Glomerular endothelial cell (primary cell): ENCODE measurements at places on chromosomes 13 and 19.

DNA sequence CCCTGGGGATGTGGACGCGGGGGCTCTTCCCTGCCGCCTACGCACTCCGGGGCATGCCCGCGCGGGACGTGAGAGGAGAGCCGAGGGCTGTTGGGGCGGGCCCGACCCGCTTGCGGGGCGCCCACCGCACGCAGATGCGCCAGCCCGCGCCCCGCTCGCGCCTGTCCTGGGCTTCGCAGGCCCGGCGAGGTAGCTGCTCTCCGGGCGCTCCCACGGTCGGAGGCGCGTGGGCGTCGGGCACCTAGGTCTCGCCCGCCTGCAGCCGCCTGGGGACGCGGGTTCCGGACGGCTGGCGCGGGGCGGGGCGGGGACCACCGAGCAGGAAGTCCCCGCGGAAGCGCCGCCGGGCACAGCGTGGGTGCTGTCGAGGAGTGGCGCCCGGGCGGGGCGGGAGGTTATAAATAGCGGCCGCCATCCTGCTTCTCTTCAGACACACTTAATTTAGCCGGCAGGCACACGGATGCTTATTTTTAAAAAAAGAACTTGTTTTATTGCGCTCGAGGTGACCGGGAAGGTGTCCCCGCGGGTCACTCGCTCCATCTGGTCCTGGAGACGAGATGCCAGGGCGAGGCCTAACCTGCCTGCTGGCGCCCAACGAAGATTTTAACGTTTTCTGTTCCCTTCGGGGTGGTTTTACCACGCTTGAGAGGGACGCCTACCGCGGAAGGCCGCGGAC lies 561 bp upstream of the GJA3 start:
- no peak for DNase-seq

- DNase-seq: no peak
These were observed 28.0 kb downstream of the SH3GL1 start for GRCh38 chr19:4372165-4373012.

DNA sequence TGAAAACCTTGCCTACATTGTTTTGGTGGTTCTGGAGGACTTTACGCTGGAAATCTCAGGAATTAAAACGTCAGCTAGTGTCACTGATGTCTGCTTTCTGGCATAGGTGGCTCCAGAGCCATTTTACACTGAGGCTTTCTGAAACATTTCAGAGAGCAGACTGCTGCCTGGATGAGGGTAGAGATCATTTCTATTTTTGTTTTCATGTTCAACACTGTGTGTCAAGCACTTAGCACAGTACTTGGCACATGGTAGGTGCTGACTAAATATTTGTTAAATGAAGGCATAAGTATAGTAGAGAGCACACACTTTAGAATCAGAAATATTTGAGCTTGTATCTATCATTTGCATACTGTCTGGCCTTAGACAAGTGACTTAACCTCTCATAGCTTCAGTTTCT lies 59.1 kb upstream of the FRY start:
- no peak for DNase-seq

GRCh38 chr13:44465318-44465717 lies 91.7 kb downstream of the SERP2 start:
- DNase-seq: no peak

- no peak for DNase-seq
These were observed 749.4 kb downstream of the UQCRFS1 start for GRCh38 chr19:28463493-28464053.

DNA sequence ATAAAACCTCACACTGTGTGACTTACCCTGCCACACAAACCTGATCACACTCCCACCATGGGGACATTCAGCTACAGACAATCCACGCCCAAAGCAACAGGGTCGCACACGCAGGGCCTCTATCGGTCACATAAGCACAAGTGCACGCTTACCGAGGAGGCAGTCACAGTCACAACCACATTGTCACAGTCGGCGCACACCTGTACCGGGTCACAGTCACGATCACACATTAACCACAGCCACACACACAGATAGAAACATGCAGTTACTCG lies 579 bp downstream of the ZNF566 start:
- no peak for DNase-seq

GRCh38 chr13:22812793-22813192 lies 368.0 kb upstream of the SGCG start:
- DNase-seq: no peak
